Hematopoietic multipotent progenitor cell treated with erythropoietin and hydrocortisone succinate and interleukin-3 and kit ligand, for 15 days (in vitro differentiated cells): ENCODE measurements at places on chromosomes 3 and 15.

GRCh38 chr3:129543999-129544398 lies 1.0 kb downstream of the H1-8 start:
- no peak for DNase-seq

- DNase-seq: no peak
These were observed 1116.4 kb downstream of the OTOL1 start for GRCh38 chr3:162612991-162613390.

- no peak for DNase-seq
These were observed 24.7 kb upstream of the ULK4 start for GRCh38 chr3:41986561-41986960.

DNA sequence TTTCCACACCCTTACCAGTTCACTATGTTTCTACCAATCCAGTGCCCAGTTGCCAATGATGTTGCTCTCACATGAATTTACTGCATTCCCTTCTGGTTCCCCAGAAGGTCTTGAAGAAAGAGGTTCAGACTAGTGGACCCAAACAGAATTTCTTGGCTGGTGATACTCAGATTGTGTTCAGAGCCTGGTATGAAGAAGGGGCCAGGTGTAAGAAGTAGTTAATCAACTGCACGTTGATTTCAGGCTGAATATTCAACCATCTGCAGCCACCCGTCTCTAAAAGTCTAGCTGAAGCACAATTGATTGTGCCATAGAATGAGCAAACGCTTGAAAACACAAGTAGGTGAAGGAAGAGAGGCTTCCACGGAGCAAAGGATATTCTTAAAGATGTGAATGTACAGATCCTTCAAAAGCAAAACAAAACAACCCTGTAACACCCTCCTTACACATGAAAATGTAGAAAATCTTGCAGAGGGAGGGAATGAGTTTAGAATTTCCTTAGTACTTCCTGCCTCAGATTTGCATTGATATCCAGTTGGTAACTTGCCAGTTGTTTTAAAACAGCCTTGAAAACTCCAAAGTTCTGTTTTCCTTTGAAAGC lies 4.7 kb downstream of the RBMS3 start:
- no peak for DNase-seq

DNA sequence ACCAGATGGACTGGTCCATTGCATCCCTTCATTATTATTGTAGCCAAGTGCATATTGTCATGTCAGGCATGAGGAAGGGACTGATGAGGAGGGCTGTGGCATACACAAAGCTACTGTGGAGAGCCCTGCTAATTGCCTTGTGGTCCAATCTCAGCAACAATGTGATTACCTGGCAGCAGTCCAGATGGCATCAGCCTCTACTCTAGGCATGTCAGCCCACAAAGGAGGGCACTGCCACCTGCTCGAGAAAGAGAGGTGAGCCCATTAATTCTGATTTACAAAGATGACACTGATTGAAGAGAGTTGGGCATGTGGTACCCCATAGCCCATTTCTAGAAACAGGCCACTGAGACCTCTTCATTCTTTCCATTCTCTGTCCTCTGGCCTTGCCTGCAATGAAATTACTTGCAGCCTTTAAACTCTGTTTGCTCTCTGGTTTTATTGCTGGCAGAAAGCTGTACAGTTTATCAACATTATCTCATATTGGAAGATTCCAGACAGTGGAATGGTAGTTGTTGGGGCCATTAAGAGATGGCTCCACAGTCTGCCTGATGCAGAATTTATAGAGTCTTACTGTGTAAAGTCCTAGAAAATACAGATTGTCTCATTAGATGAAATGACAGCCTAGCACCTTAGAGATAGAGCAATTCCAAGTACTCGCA lies 307.7 kb downstream of the ARPP21 start:
- DNase-seq: no peak

DNA sequence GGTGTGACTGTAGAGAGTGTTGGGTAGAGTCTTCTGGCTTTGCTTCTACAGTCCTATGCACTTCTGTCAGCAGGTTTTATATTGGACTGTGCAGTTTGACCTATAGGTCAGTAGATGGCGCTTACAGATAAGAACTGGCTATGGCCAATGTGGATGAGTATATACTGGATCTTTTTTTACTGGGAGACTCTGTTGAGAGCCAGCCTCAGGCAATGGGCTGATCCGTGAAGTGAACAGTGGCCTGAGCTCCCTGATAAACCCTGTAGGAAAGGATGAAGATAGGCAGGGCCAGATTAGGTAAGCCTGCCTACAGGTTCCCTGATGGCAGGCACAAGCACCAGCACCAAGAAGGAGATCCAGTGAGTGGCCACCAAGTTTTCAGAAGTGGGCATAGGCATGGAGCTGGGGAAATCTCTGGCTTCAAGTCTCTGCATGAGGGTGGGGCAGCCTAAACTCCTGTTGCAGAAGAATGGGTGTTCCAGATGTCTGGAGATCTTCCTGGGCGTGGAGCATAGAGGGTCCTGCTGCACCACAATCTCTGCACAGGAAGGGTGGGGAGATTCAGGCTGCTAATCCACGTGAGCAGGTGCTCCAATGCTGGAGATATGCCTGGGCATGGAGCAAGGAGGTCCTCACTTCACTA lies 326.0 kb upstream of the SGO1 start:
- no peak for DNase-seq

- DNase-seq: peak; percentile 43
These were observed 110.8 kb downstream of the TBC1D2B start for GRCh38 chr15:77966540-77967234.

- no peak for DNase-seq
These were observed 204.7 kb downstream of the UACA start for GRCh38 chr15:70558406-70559264.

- DNase-seq: no peak
These were observed 117.9 kb downstream of the MECOM start for GRCh38 chr3:169545606-169546005.

GRCh38 chr15:93451822-93452221 lies 362.8 kb upstream of the RGMA start:
- no peak for DNase-seq

GRCh38 chr3:14555835-14556234 lies 15.7 kb upstream of the GRIP2 start:
- DNase-seq: no peak

- DNase-seq: no peak
These were observed 71.1 kb upstream of the DGKG start for GRCh38 chr3:186432944-186433732.

- DNase-seq: no peak
These were observed 64.3 kb downstream of the TSC22D2 start for GRCh38 chr3:150472421-150472820.

DNA sequence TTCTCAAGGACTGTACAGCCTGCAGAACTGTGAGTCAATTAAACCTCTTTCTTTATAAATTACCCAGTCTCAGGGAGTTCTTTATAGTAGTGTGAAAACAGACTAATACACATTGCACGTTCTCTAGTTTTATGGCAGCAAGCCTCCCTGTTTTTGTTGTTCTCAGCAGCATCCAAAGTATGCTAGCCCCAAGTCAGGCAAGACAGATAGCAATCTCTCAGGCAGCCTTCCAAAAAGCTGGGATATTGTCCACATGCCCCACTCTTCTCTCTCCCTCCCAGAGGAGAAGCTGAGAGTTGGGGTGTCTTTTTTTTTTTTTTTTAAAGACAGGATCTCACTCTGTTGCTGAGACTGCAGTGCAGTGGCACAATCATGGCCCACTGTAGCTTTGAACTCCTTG lies 130.6 kb downstream of the ISL2 start:
- no peak for DNase-seq

- no peak for DNase-seq
These were observed at the start of gene GPR62 for GRCh38 chr3:51955175-51955892. Gene GPR62, plus strand, starts transcription at chr3:51955381. Its CDS starts 272 bp downstream, at chr3:51955653.

DNA sequence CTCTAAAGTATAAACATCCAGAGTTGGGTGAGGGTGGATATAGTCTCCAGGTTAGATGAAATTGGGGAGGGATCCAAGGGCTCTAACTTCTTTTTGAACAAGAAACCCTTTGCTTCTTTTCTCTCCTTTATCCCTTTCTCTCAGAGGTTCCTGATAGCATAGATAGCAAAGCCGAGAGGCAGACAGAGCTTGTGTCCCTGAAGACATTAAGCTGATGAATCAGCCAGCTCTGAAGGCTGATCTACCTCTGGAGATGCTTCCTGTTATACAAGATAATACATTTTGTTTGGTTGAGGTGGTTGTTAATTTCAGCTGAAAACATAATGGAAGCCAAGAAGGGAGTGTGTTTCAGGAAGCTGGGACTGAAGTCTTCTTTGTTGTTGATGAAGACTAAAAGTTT lies 193.2 kb downstream of the PDCD6IP start:
- DNase-seq: no peak

DNA sequence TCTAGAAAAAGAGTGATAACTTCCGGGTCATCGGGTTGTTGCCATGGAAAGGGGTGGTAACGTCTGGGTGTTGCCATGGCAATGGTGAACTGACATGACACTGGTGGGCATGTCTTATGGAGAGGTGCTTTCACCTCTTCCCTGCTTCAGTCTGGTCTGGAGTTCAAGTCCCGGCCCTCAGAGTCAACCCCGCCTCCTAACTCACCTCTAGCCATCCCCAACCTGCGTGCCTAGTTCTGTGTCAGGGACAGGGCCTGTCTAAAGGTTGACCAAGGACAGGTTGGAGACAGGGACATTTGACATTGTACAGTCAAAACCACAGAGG lies 96.0 kb downstream of the LSM3 start:
- DNase-seq: no peak

- no peak for DNase-seq
These were observed 162.9 kb downstream of the ITPR1 start for GRCh38 chr3:4656059-4656458.

- DNase-seq: no peak
These were observed 729.1 kb downstream of the NTRK3 start for GRCh38 chr15:87527416-87527815.

GRCh38 chr3:74054566-74054965 lies 429.8 kb upstream of the PDZRN3 start:
- no peak for DNase-seq

GRCh38 chr3:146464783-146465182 lies 4.6 kb downstream of the PLSCR2 start:
- DNase-seq: no peak

- no peak for DNase-seq
These were observed 34.7 kb upstream of the AGBL1 start for GRCh38 chr15:86044981-86045380.

- no peak for DNase-seq
These were observed 42.8 kb upstream of the NSMCE3 start for GRCh38 chr15:29312387-29312786.

GRCh38 chr15:74027688-74028087 lies 33.2 kb downstream of the PML start:
- no peak for DNase-seq

DNA sequence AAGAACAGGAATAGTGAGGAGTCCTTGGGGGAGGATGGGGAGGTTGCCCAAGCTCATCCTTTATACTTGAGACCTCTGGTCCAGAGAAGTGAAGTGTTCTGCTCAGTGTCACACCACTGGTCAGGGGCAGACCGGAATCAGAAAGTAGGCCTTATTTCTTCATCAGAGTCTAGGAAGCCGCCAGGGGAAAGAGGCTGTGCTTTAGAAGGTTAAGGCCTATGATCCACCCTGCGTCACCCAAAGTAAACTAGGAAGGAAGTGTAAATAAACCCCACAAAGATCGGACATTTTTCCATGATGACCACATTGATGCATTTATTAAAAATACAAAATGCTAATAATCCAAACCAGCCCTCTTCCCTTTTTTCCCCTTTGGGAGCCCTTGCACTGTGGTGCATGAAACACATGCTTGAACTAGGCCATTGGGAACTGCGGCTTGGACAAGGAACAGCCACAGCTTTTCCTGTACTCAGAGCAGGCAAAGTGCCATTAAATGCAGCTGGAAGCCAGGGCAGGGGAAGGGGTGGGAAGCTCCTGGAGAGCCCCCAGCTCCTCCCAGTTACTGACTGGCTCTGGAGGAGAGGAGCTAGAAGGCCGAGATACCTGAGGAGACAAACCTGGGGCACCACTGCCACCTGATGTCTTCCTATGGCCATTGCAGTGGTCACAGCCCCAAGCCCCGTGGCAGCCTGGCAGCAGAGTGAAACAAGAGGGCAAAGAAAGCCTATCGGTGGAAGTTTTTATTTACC lies 37.0 kb downstream of the CDC25A start:
- peak; percentile 21 for DNase-seq

DNA sequence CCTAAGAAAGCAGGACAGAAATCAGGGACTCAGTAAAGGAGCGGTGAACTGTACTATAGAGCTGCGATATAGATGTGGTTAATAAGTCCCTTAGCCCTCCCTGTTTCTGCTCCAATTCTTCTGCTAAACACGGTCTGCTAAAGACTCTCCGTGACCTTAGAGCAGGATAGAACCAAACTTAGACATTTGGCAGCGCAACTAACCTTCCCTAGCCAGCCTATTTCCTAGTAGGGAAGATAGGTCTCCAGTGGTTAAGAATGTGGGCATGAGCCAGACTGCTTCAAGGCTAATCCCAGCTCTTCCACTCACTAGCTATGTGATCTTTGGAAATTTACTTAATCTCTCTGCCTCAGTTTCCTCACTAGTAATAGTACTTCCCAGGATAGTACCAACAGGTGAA lies 193.6 kb upstream of the IL12A start:
- DNase-seq: no peak

DNA sequence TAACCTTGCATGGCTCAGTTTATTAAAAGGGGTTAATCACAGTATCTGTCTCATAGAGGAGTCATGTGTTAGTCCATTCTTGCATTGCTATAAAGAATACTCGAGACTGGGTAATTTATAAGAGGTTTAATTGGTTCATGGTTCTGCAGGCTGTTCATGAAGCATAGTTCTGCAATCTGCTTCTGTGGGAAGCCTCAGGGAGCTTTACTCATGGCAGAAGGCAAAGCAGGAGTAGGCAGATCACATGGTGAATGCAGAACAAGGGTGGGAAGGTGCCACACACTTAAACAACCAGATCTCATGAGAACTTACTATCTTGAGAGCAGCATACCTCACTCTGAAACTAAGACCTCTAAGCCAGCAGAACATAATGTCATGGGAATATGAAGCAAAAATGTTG lies 42.2 kb upstream of the PTX3 start:
- DNase-seq: no peak

DNA sequence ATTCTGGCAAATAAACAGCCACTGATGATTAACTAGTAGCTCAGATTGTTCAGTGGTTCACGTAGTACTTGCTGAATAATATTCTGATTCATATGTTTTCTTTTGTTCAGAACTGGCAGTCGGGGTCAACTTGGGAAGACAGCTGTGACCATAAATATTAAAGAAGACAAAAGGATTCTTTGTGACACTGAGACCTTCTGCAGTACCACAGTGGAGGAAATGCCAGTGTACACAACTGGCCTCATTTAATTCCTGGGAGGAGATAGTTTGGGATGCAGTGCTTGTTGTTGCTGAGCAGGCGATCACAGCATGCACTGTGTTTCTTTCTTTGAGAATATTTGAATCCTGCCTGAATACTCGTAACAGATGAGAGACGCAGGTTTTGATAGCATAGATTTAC lies 26.7 kb upstream of the MCF2L2 start:
- no peak for DNase-seq

- DNase-seq: no peak
These were observed 83.8 kb upstream of the PPIB start for GRCh38 chr15:64246364-64247189.

- DNase-seq: no peak
These were observed 24.0 kb downstream of the ACSBG1 start for GRCh38 chr15:78210349-78210717.

DNA sequence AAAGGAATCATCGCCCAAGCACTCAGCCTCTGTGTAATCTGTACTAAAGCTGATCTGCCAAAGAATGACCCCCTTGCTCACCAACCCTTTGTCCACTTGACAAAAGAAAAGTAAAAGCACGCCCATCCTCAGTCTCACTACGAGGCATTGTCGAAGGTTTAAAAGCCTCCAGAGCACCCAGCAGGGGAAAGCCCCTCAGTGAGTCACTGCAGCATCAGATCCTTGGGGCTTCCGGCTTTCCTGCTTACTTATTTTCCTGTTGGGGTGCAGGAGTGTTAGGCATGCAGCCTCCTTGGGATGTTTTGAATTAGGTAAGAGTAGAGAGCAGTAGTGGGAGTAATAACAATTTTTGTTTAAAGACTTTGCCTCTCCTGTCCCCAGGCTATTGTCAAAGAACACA lies 216.1 kb downstream of the MTHFS start:
- DNase-seq: no peak
